Activated CD8-positive, alpha-beta T cell treated with anti-CD3 and anti-CD28 coated beads, Interleukin-2, amount 10 ng/mL, durations not matched to agents 7 days and 5 days (primary cell): ENCODE measurements at places on chromosomes 11 and 22. TPM values are rescaled to one million over a fixed set of nuclear protein-coding genes. Genes with fewer than 3 reads are reported as not detected.

DNA sequence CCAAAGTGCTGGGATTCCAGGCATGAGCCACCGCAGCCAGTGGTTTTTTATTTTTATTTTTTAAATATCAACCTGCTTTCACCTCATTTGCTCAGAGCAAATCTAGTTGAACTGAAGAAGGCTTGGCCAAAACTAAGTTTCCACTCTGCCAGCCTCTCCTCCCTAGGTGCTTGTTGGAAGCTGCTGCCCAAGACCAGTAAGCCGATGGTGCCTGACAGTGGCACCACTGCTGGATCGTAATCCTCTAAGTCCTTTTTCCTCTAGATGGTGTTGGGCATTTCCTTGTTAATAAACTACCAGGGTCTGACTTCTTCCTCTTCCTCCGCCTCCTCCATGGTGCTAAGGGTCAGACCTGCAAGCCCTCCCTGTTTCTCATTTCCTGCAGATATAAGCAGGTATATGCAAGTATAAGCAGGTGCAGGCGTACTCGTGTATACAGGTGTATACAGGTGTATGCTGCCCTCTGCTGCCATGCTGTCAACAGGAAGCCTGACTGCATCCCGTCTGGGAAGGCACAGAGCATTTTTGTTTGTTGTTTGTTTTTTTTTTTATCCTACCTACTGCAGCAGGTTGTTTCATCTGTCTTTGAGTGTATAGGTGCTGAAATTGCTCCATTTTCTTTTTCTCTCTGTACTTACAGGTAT lies 1.6 kb downstream of the NADSYN1 start:
- DNase-seq = peak; percentile 31

Gene HEPHL1
- total RNA-seq = not detected

Gene C11orf42
- total RNA-seq = not detected

Gene ACTN3
- not detected for total RNA-seq

Gene DTX4
- 0.18 TPM for total RNA-seq
